ENCODE measurements at places on chromosomes 12 and 14.

GRCh38 chr12:90102957-90103652, 394.5 kb upstream of the ATP2B1 start:
- DNase-seq = peak; percentile 39

DNA sequence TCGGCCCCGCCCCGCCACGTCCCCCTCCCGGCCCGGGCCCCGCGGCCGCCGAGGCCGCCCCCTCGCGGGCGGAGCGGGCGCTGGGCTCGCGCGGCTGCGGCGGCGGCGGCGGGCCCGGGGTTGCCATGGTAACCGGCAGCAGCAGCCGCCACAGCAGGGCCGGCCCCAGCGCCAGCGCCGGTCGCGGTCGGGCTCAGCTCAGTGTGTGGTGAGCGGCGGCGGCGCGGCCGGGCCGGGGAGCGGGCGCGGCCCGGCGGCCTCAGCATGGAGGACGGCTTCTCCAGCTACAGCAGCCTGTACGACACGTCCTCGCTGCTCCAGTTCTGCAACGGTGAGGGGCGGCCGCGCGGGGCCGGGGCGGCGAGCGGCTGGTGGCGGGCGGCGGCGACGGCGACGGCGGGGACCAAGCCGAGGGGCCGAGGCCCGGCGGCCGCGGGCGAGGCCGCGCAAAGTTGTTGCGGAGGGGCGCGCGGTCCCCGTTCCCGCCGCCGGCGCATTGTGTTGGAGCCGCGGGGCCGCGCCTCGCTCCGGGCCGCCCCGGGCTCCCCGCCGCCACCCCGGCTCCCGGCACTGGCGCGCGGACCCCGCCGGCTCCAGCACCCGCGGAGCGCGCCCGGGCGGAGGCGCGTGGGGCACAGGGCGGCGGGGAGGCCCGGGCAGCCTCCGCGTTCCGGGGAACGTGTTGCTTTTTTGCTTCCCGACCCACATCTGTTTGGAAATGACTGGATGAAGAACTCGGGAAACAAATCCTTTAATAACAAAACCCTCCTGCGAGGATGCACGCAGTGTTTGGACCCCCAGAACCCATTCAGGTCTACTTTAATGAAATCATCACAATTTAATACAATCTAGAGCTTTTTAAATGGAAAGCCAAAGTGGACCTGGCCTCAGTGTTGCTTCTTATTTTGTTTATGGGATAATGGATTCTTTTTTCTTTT, at the start of gene EML1:
Gene EML1, plus strand, starts transcription at position 201 of the 938 bp plus-strand sequence. Its CDS starts 64 bp downstream, at position 265.
- DNase-seq = peak; percentile 99

GRCh38 chr12:50745861-50746260, 18.0 kb upstream of the ATF1 start:
- DNase-seq = no peak

- DNase-seq = no peak
Observed at GRCh38 chr14:56160088-56160487, 41.9 kb downstream of the PELI2 start.

DNA sequence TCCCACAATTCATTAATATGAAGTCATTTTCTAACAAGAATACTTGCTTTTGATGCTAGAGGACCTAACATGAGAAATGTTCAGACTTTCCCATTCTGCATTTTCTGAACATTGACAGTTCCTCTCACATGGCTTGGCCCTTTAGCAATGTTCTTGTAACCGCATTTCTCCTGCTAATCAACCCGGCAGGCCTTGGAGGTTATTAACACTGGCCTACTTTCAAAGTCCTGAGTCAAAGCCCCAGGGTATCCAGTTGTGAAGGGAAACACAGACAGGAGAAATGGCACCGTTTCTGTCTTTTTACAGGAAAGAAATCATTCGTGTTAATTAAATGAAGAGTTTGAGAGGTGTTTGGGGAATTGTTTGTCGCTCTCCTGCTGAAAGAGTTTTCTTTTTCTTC, 446.5 kb upstream of the MIS18BP1 start:
- no peak for DNase-seq

GRCh38 chr12:7711133-7711532, at the start of gene DPPA3:
DPPA3 (plus strand) TSS chr12:7711433; CDS start chr12:7711571, 138 bp downstream.
- DNase-seq = no peak

DNA sequence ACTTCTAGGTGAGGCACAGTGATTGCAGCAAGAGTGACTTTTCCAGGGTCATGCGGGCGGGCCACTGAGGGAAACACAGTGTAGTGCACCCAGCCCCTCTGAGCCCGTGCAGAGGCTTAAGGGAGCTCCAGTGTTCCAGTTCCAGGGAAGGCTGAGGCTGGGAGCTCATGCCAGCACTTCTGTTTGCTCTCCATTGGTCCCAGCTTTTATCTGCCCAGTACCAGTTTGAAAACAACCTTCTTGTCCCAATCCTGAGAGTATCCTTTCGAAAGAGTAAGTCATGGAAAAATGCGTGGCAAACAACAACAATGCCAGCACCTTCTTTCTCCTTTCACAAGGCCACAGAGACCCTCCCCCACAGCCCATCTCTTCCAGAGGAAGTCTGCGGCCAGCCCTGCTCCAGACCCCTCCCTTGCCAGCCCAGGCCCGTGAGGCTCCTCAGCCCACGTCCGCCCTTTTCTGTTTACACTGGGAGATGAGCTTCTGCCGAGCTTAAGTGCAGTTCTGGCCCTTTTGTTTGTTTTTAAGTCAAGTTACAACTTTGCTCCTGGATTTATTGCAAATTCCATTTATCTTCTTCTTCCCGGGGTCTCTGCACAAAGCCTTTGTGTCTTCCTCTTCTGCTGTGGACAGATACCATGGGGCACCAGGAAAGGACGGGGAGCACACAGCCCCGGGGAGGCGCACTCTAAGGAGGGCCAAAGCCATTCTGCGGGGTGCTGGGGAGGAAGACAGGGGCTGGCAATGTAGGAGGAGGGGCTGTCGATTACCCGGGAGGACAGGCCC, 185.6 kb downstream of the ZFP36L1 start:
- DNase-seq = no peak

- DNase-seq = no peak
Observed at GRCh38 chr14:98350213-98350612, 921.8 kb downstream of the BCL11B start.

DNA sequence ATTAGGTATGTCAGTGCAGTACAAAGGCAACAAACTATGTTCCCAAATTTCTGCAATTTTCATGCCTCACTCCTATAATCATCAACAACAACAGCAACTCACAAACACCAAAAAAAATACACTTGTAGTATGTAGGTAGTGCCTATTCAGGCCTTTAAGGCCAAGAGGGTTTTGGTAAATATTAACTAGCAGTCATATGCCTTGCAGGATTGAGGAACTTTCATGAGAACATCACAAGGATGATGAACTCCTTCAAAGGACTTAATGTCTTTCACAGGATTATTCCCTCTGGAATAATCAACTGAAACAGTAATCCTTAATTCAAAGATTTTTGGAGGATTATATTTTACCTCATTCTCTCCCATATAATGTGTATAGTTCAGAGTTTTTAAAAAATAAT, 293.8 kb downstream of the NOVA1 start:
- DNase-seq = no peak

DNA sequence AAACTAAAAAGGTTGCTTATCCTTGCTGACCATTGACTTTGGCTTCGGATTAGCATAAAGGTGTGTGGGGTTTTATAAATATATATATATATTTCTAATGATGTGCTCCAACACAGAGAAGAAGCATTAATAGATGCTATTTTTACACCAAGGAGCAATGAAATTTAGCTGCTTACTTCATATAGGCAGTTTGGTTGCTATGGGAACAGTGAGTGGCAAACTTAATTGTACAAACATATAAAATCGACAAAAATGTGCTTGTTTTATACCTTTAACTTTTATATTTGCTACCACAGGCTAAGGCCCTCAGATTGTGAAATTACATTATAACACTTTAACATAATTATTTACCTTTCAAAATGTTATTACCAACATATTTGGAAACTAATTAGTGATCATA, 303.4 kb downstream of the SEC23A start:
- no peak for DNase-seq

GRCh38 chr12:92065639-92066038, 80.0 kb downstream of the BTG1 start:
- DNase-seq = no peak

- DNase-seq = no peak
Observed at GRCh38 chr14:100698066-100698465, 28.6 kb upstream of the DLK1 start.

DNA sequence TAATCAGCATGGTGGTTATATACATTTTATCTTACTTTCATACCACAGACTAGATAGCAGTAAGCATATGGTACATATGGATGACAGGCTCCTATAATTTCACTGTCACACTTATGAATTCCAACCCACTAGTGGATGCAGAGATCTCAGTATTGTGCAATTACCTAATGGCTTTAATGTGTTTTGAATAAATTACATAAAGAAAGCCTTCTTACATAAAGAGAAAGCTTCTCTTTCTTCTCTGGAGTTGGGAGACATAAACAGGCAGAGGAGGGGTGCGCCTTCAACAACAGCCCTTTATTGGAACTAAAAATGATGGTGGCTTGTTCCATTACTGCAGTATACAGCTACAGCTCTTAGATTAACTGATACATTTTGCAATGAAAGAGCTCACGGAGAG, 52.6 kb downstream of the SAV1 start:
- no peak for DNase-seq

GRCh38 chr14:33404054-33404453, 465.4 kb downstream of the NPAS3 start:
- no peak for DNase-seq

DNA sequence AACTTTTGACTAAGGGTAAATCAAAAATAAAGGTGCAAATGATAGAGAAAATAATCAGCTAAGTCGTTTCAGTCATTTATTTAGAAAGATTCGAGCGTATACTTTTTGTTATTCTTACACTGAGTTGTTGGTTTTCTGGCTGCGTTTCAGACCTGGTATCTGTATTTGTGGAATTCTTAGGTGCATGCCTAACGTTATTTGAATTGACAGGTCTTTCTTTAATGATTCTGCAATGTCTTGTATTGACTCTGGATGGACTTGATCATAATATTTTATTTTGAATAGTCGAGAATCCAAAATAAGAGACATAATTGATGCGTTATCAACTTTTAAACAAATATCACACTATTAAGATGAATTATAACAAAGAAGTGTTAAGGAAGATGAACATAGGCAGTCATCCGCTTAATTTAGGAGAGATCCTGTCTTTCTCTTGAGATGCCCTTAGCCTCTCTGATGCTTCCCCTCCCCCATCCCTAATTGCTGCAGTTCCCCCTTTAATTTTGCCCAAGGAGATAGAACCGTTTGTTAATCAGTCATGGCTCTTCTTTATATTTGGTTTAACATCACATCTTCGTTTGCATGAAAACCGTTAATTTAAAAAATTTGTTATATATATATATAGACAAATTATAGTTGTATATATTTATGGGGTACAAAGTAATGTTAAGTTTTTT, 1.8 kb downstream of the ALX1 start:
- DNase-seq = no peak

- no peak for DNase-seq
Observed at GRCh38 chr12:168763-169525, 45.0 kb downstream of the SLC6A12 start.

GRCh38 chr14:60211153-60211552, 37.9 kb upstream of the PPM1A start:
- no peak for DNase-seq

DNA sequence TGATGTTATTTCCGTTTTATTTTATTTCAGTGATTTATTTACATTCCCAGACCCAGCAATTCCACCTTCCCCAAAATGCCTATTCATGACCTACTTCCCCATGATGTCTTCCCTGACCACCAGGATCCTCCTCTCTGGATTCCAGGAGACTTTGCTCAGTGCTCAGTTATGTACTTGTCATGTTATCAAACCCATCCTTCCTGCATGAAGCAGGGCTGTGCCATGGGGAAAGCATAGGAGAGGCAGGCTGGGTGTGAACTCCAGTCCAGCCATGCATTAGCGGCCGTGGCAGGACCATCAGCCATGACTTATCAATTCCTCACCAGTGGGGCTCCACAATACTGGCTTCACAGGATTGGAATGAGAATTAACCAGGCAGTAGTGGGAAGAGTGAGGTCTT, 57.8 kb downstream of the B4GALNT3 start:
- no peak for DNase-seq

GRCh38 chr12:115988212-115988611, 289.3 kb downstream of the MED13L start:
- no peak for DNase-seq

DNA sequence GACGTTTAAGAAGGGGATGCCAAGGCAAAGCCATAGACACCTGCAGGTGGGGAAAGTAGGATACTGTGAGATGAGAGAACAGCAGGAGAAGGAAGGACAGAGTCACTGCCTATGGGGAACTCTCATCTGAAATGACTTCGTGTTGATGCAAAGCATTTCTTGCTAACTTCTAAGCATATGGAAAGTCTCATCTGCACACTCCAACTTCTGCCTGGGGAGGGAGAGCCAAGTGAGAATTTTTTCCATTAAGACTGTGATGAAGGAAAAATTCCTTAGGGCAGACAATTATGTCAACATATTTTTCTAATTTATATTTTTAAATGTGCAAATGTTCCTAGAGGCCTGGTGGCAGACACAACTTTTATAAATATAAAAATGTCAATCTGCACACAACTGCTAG, 115.3 kb downstream of the IPO8 start:
- DNase-seq = no peak

GRCh38 chr14:90864741-90865140, 48.5 kb upstream of the TTC7B start:
- no peak for DNase-seq

DNA sequence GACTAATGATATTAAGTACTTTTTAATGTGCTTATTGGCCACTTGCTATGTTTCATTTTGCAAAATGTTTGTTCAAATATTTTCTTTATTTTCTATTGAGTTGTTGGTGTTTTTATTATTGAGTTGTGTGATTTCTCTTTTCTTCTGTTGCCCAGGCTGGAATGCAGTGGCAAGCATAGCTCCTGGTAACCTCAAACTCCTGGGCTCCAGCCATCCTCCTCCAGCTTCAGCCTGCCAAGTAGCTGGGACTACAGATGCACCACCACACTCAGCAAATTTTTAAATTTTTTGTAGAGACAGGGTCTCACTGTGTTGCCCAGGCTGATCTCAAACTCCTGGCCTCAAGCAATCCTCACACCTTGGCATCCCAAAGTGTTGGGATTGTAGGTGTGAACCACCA, 199.2 kb downstream of the NOVA1 start:
- DNase-seq = no peak

Measured in AG08396 (cell line).